Femur (tissue), 1 donor: ENCODE measurements at places on chromosomes 1 and 21.

DNA sequence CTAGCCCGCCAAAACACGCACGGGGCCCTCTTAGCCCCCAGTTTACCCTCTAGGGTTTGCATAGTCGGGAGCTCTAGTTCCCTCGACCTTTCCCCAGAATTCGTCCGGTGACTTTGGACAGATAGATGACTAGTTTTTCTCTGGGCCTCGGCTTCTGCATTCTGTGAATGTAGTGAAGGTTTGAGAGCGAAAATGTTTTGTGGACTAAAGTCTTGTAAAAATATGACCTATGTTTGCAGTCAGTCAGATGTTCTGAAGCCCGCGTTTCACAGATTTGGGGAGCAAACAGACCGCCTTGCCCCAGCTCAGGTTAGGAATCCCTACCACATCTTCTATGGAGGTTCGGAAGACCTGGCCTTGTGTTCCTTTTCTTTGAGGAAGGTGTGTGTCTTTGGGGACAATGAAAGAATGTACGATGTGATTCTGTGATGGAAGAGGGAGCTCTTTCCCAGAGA lies 401 bp downstream of the UQCRH start:
- DNase-seq, result no peak

- DNase-seq, result peak; percentile 60
Observed at GRCh38 chr1:9687120-9687873, 35.8 kb downstream of the PIK3CD start.

- no peak for DNase-seq
Observed at GRCh38 chr21:42840411-42841155, 38.8 kb downstream of the WDR4 start.

DNA sequence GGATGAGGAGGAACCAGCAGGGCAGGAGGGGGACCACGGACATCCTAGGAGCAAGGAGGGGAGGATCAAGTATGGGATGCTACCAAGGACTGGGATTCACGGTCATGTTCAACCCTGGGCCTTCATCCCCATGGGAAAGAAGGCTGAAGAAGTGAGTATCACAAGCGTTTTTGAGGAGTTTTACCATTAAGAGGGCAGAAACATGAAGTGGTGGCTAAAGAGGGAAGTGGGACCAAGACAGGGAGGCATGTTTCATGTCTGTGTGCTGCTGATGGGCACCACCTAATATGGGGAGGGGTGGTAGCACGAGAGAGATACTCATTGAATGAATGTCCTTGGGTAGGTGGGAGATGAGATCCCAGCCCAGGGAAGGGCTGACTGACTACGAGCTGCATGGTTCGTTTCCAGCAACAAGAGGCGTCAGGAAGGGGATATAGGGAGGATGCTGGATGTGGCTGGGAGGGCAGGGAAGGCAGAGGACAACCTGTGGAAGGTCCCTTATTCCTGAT lies 11.3 kb upstream of the LSS start:
- no peak for DNase-seq

DNA sequence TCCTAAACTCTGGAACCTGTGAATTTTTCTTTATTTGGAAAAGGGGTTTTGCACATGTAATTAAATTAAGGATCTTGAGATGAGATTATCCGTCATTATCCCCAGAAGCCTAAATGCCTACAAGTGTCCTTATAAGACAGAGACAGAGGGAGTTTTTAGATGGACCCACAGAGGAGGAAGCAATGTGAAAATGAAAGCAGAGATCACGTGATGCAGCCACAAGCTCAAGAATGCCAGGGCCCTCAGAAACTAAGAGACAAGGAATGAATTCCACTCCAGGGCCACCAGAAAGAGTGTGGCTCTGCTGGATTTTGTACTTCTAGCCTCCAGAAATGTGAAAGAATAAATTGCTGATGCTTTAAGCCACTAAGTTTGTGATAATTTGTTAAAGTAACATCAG lies 183.6 kb upstream of the UBE2U start:
- DNase-seq, result no peak

DNA sequence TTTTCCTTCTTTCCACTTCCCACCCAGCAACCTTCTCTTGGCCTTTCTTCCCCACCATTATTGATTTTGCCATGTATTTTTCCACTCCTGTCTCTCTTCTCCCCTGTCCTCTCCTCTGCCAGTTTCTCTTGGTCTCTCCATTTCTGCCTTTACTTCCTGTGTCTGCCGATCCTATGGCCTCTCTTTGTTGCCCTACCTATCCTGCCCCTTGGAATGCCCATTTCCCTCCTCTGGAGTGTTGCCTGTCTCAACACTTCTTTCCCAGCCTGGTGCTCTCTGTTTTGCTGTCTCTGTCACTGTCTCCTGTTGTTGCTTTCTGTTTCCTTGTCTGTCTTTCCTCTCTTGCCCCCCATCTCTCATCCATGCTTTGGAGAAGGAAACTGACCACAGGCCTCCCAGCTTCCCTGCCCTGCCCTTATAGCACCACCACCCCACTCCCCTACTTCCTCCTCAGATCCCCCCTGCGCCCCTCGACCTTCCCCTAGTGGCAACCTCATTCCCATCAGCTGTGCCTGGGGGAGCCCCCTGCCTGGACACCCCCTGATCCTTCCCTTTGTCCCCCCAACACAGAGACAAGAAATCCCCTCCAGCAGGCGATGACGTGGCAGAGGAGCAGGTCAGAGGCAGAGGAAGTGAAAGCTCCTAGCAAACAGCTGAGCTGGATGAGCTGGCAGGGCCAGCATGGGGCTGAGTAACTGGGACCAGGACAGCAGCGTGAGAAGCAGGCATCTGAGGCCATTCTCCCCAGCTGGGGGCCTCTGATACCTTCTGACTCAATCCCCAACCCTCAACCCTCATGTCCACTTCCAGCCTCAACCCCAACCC lies 6.6 kb upstream of the ETV3L start:
- DNase-seq, result peak; percentile 34

GRCh38 chr1:36542024-36542961 lies 59.6 kb upstream of the CSF3R start:
- DNase-seq, result no peak

DNA sequence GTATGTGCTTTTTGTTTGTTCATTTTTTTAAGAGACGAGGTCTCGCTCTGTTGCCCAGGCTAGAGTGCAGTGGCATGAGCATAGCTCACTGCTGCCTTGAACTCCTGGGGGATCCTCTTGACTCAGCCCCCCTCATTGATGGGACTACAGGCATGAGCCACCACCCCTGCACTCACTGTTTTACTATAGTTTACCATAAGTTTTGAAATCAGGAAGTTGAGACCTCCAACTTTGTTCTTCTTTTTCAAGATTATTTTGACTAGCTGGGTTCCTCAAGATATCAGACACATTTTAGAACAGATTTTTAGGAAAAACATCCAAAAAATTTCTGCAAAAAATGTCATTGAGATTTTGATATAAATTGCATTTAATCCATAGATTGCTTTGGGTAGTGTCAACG lies 120.4 kb upstream of the FGGY start:
- no peak for DNase-seq

DNA sequence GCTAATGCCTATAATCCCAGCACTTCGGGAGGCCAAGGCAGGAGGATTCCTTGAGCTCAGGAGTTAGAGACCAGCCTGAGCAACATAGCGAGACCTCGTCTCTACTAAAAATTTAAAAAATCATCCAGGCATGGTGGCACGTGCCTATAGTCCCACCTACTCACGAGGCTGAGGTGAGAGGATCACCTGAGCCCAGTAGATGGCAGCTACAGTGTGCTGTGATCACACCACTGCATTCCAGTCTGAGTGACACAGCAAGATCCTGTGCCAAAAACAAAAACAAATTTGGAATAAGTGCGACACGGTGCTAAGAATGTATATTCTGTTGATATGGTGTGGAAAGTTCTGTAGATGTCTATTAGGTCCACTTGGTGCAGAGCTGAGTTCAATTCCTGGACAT lies 15.1 kb downstream of the USP33 start:
- DNase-seq, result no peak

GRCh38 chr1:80418134-80418533 lies 1382.6 kb upstream of the ADGRL2 start:
- DNase-seq, result no peak

GRCh38 chr1:170872663-170873062 lies 62.7 kb upstream of the MROH9 start:
- no peak for DNase-seq

DNA sequence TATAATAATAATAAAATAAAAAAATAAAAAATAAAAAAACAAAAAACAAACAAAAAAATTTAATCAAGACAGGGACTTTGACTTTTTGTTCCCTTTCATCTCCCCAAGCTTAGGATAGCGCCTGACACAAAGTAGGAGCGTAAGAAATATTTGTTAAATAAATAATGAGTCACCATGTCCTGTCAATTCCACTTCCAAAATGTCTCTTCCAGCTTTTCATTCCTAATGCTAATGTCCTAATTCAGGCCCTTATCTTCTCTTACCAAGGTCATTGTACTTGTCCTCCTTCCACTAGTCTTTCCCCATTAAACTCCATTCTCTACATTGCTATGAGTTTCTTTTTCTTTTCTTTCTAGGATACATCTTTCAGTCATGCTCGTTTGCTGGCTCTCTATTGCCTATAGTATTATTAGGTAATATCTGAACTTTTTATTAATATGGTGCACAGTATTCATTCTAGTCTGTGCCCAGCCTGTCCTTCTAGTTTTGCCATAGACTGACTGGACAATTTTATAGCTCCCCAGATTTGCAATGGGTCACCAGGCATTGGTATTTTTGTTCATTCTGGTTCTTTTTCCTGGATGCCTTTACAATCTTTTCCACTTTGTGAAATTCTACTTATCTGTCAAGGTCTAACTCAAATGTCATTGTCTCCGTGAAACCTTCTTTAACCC lies 11.4 kb downstream of the NEXN start:
- DNase-seq, result no peak

DNA sequence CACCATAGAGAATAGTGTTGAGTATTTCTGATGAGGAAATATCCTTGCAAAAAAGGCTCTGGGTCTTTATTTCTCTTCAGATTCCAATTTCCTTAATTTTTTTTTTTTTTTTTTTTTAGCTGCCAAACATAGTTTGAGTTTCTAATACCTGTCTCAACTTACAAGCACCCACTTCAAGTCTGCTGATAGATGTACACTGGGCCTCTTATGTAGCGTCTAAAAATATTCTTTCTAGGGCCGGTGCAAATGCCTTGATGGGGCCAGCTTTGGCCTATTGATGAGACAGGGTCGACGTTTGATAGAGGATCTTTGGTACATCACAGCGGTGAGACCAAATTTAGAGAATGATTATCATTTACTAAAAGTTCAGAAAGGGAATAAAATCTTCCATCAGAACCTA lies 626.4 kb downstream of the LMO4 start:
- DNase-seq, result no peak

DNA sequence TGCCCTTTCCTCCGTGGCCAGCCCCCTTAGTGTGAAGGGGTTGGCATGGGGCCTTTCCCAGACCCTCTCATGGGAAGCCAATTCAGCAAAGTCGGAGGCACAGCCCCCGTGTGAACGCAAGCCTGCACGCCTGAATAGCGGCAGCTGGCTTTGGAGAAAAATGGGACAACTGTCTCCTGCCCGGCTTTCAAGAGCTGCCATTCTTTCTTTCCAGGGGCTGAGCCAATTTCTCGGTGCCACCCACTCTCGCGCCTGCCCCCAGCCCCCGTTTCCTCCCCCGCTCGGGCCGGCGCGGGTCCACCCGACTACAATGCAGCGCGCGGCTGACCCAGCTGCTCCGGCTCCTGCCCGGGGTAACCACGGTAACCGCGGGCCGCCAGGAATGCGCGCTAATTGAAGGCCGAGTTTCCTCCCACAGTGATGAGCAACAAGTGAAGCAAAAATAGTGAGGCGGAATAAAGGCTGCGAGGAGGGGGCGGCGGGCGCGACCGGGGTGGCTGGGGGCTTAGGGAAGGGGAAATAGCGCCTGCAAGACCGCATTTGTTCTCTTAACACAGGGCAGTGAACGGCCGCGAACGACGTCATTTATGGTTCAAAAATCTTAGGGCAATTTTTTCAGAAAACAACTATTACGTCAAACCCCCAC lies 27.8 kb downstream of the ILDR2 start:
- DNase-seq, result peak; percentile 88

GRCh38 chr1:221778535-221779142 lies 36.8 kb upstream of the DUSP10 start:
- no peak for DNase-seq

DNA sequence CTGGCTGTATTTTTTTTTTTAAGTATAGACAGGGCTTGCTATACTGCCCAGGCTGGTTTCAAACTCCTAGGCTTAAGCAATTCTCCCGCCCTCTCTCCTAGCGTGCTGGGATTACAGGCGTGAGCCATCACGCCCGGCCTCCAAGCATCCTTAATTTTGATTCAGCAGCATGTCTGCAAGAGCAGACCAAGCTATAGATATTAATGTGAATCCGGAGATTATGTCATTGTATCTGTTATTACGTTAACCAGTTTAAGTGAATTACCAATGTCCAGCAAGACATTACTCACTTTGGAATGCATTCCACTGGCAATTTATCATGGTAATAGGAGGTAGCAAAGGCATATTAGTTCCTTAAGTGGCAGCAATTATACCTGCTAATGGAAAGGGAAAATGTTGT lies 179.7 kb downstream of the CHRM3 start:
- no peak for DNase-seq

DNA sequence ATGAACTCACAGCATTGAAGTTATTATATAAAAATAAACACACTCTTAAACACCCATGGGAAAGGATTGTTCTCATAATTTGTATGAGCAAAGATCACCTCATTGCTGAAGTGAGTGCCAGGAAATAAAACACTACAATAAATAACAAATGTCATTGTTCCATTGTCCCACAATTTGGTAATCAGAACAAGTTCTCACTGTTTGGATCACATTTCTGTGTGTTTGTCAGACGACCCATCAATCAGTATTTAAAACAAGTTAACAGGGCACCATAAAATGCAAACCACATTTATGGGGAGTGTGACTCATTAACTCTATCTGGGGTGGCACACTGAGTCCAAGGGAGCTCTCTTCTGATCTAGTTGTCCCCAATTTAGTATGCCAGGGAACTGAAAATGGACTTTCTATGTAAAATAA lies 124.5 kb downstream of the PTPRC start:
- DNase-seq, result no peak

GRCh38 chr21:37566790-37567615 lies 200.4 kb downstream of the DYRK1A start:
- DNase-seq, result no peak
